ENCODE measurements at places on chromosomes 2 and 18.

DNA sequence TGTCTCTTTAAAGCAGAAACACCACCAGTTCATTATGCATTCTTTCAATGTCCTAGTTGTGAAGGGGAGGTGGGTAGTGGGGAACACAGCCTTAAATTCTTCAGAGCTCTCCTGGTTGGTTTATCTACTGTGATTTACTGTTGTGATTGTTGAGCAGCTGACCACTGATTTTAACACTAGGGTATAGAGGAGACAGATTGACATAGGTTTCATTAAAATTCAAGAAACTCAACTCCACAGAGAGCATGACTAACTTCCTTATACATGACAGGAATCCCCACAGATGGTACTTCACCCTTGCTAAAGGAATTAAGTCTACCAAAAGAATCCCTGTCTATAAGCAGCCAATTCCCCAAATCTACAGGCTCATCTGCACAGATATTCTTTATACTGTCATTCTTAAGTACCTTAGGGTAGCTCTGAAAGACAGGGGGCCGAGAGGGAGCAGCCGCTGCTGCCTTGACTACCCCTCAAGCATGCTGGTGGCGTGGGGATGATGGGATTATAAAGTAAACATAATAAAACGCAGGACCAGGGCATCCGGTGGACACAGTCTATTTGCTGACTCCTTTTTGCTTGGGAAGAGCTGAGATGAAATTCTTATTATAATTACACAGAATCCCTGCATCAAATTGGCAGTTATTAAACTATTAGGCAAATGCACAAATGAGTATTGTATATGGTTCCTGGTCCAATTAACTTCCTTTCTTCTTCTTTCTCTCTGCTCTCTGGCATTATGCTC lies 1377.6 kb upstream of the PIK3C3 start:
- no peak for DNase-seq

DNA sequence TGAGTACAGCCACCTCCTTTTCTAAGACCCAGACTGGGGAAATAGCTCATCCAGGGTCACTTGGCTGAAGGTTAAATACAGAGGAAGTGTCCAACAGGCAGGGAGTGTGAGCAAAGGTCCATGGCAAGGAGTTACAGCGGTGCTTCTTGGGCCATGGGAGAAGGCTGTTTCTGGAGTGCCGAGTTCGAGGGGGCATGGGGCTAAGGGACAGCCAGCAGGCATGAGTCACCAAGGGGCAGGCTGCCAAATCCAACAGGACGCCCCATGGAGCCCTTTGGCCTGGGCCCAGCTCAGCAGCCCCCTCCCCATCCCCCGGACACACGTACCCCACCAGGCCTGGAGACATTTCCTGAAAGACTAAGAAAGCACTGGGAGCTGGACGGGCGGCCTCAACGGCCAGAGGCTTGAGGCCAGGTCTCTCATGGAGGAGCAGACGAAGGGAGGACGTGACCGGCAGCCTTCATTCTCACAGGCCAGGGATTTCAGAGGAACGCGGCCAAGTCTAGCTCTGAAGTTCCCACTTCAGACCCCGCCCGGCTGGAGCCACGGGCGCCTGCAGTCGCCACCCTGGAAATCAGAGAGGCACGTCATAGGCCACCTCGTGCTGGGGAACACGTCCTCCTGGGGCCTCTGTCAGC lies 160.4 kb downstream of the SMAD7 start:
- DNase-seq = peak; percentile 84

DNA sequence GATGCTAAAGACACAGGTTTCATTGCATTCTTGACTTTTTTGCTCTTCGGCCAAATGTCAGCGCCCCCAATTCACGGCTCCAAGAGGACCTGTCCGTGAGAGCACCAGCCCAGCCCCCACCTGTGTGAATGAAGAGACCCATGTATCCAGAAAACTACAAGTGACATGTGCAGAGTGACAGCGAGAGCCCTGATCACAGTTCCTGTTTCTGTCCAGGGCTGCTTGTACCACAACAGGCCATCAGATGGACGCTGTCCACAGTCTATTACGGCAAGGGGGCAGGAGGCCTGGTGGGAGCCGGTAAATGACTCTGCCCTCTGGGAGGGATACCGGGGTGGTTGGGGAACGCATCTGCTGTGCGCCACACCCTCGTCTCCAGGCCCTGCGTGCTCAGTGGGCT lies 520.9 kb upstream of the ID2 start:
- DNase-seq = no peak

DNA sequence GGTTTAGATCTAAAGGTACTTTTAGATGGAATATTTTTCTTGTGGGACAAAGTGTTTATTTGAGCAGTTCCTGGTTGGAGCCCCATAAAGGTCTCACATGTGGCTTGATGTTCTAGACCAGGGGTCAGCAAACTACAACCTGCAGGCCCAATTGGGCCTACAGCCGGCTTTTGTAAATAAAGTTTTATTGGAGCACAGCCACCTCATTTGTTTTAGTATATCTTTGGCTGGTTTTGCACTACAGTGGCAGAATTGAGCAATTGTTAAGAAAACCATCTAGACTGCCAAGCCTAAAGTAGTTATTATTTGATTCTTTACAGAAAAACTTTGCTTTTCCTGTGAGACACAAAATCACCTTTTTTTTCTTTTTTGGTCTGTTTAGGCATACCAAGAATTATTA lies 41.6 kb downstream of the NDC80 start:
- no peak for DNase-seq

- no peak for DNase-seq
These were observed 32.5 kb downstream of the SLC1A4 start for GRCh38 chr2:65021709-65022108.

GRCh38 chr2:170816504-170817092 lies at the start of gene GAD1:
TSS of gene GAD1 (plus strand) at chr2:170816887. CDS start at chr2:170818592, 1,705 bp downstream.
- peak; percentile 24 for DNase-seq

DNA sequence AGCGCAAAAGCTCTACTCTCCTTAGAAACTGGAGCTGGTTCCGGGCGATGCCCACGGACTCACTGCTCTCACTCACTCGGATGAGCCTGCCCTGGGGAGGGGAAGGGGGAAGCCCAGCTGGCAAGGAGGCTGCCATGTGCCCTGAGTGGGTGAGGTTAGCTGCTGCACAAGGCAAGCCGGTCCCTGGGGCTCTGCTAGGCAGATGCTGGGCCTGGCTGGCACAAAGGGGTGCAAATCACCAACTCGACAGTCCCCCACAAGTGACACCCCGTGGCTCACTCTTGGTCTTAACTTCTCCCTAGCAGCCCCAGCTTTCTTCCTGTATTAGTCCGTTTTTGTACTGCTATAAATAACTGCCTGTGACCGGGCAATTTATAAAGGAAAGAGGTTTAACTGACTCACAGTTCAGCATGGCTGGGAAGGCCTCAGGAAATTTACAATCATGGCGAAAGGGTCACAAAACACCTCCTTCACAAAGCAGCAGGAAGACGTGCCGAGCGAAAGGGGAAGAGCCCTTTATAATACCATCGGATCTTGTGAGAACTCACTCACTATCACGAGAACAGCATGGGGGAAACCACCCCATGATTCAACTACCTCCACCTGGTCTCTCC lies 33.2 kb downstream of the ADCY3 start:
- DNase-seq = no peak

DNA sequence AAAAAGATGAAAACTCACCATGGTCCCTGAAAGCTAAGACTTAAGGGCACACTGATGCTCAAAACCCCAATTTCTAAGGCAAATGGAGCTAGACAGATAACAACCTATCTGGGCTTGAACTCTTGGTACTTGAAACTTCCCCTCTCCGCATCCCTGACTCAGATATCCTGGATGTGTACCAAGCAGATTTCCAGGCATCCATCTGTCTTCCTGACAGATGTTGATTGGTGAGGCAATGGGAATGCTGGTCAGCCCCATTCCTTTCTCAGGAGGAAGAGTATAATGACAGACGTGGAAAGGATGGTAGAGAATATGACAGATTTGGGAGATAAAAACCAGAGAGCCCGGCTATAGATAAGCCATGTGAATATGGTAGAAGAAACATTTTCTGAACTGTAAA lies 69.2 kb downstream of the ADD2 start:
- no peak for DNase-seq

DNA sequence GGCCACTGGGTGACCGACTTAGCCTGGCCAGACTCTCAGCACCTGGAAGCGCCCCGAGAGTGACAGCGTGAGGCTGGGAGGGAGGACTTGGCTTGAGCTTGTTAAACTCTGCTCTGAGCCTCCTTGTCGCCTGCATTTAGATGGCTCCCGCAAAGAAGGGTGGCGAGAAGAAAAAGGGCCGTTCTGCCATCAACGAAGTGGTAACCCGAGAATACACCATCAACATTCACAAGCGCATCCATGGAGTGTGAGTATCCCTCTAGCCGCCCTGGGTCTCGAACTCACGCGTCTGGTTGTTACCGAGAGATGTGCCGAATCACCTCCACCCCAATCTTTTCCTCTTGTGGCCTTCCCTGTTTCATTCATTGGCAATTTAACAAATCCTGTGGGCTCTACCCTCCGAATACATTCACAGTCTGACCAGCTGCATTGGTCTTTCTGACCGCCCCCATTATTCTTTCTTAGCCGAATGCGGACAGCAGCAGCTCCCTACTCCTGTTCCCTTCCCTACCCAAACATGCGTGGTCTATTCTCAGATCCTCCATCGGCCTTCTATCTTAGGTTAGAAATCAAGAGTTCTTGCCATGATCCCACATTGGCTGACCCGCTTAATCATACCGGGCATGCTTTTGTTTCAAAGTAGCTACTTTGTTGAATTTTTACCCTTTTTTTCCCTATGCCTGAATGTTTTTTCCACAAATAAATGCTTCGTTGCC lies 631 bp downstream of the RPL31 start:
- DNase-seq = no peak

DNA sequence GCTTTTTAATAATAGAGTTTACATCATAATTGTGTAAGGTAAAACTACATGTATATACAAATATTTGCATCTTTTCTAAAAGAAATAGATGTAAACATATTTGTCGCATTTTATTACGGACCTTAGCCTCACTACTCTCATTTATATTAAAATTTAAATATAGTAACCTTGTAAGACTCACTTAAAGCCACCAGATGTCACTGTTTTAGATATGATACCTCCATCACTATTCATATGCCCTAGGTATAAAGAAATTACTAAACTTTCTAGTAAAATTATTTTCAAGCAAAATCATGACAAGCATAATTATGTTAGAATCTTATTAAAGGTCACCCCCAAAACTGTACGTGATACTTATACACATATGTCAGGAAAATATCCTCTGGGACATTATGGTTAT lies 674.3 kb upstream of the REG3G start:
- no peak for DNase-seq

- DNase-seq = peak; percentile 67
These were observed 80.4 kb downstream of the TNS1 start for GRCh38 chr2:217922101-217923006.

- DNase-seq = no peak
These were observed 244.2 kb upstream of the SALL3 start for GRCh38 chr18:78735131-78736014.

GRCh38 chr2:233247744-233248143 lies 3.7 kb upstream of the ATG16L1 start:
- DNase-seq = no peak

- no peak for DNase-seq
These were observed 440.8 kb upstream of the CDH20 start for GRCh38 chr18:60892441-60892840.

DNA sequence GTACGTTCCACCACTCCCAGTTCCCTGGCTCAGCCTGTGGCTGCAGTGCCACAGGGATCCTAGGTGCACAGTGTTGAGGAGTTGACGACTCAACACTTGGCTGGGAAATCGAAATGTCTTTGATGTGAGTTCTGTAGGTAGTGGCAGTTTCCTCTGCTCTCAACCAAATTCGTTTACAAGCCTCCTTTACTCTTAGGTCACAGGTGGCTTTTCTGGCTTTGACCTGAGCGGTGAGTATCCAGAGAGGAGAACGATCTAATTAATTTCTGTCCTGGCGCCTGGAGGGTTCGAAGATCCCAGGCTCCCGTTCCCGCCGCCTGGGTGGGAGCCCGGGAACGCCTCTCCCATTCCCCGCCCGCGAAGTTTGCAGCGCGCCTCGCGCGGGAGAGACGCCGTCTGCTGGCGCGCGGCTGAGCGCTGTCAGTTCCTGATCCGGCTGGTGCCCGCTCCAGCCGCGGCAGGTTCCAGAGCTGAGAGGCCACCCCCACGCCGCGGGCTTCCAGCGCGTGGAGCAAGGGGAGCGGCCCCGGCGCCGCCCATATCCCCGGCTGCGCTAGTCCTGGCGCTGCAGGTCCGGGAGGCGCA lies at the start of gene LAMA3:
TSS of gene LAMA3 (plus strand) at position 423 of the 585 bp plus-strand sequence. CDS start 231 bp downstream, outside the sequence.
- peak; percentile 69 for DNase-seq

- DNase-seq = no peak
These were observed 47.0 kb upstream of the RALBP1 start for GRCh38 chr18:9428301-9428706.

GRCh38 chr2:60641811-60642788 lies 88.6 kb upstream of the BCL11A start:
- no peak for DNase-seq

DNA sequence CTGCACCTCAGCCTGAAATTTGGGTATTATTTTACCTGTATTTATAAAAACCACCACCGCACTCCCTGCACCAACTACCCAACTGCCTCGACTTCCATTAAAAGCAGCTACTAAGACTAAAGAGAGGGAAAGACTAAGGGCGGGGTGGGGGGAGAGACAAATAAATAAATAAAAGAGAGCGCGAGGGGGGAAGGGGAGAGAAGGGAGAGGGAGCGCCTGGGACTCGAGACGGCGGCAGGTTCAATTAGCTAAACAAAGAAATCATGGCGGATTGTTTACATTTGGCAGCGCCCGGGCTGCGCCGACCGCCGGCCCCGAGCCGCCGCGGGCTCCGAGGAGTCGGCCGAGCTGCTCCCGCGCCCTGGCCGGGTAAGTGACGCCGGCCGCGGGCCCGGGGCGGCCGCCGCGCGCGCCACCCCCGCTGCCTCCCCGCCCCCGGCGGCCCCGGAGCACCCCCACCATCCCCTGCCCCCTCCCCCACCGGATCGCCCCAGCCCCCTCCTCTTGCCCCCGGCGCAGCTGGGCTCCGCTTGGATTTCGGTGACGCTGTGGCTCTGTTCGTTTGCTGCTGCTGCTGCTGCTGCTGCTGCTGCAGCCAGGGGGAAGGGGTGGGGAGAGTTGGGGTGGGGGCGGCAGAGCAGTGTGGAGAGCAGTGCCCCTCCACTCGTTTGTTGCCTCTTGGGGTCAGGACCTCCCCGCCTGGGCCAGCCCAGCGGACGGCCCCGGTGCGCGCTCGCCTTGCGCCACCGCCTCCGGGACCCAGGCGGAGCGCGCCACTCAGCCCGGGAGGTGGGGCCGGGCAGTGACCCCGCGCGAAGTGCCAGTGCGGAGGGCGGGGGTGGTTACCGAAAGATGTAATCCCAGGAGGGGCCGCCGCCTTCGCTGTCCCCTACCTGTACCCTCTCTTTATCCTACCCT lies 187.2 kb upstream of the FANCL start:
- no peak for DNase-seq

GRCh38 chr2:145360129-145360790 lies 840.3 kb upstream of the ZEB2 start:
- DNase-seq = no peak

All from left ventricle myocardium inferior (tissue), 1 donor.